Pancreas (tissue), 10 donors: ENCODE measurements at places on chromosomes 1 and 21. TPM values are rescaled to one million over a fixed set of nuclear protein-coding genes. Genes with fewer than 3 reads are reported as not detected.

PACC1 gene
- 3.3 TPM for total RNA-seq

SHE gene
- total RNA-seq = 1.8 TPM

CYP4A22 gene
- not detected for total RNA-seq

HSD3B2 gene
- not detected for total RNA-seq

AIRE gene
- total RNA-seq = not detected

PTPRF gene
- 168 TPM for total RNA-seq

ANKRD45 gene
- total RNA-seq = 0.26 TPM

TEDDM1 gene
- not detected for total RNA-seq

SRGAP2 gene
- 13.1 TPM for total RNA-seq

BGLAP gene
- 0.63 TPM for total RNA-seq

RNF223 gene
- 0.12 TPM for total RNA-seq

OR10Z1 gene
- total RNA-seq = not detected

EIF3I gene
- total RNA-seq = 93.0 TPM

SDC3 gene
- total RNA-seq = 6.6 TPM

FBLIM1 gene
- 31.8 TPM for total RNA-seq

OR2L2 gene
- total RNA-seq = not detected

DNA sequence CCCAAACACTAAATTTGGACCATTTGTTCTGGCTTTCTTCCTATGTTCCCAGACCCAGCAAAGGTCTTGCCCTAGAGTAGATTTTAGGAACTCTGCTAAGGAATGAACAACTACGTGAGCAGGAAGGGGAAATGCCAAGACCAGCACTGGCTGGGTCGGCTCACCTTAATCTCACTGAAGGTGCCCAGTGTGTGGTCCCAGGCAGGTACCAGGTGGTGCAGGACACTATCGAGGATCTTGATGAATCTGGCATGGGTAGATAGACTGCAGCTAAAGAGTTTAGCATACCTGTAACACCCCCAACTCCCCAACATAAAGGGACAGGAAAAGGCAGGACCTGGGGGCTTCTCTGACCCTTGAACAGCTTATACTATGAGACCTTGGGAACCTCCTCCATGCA is 3.0 kb downstream of the HECTD3 start:
- no peak for DNase-seq

DNA sequence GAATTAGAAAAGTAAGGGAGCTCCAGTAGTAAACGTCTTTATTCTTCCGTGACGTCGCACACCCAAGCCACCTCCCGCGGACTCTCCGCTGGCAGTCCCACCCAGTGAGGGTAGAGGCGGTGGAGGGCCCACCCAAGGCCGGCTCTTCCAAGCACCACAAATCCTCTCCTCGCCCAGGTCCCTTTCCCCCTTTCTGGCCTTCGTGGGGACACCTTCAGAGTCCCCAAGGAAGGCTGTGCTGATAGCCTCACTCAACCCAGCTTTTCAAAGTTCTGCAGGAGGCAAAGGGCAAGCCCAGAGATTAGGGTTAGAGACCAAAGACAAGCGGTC is 349 bp upstream of the GPN2 start:
- no peak for DNase-seq

- DNase-seq = no peak
Measured at GRCh38 chr1:174153825-174154107, 5.6 kb upstream of the RABGAP1L start.

DNA sequence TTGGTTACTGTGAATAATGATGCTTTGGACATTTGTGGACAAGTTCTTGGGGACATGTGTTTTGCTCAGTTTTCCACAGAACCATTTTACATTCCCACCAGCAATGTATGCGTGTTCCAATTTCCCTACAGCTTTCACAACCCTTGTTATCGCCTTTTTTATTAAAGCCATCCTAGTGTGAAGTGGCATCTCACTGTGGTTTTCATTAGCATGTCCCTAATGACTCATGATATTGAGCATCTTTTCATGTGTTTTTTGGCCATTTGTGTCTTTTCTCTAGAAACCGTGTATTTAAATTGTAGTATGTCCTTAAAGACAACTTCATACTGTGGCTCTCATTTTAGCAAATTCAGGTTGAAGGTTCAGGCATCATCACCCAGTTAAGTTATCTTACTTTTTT is 132.1 kb downstream of the TGFBR3 start:
- DNase-seq = no peak

DNA sequence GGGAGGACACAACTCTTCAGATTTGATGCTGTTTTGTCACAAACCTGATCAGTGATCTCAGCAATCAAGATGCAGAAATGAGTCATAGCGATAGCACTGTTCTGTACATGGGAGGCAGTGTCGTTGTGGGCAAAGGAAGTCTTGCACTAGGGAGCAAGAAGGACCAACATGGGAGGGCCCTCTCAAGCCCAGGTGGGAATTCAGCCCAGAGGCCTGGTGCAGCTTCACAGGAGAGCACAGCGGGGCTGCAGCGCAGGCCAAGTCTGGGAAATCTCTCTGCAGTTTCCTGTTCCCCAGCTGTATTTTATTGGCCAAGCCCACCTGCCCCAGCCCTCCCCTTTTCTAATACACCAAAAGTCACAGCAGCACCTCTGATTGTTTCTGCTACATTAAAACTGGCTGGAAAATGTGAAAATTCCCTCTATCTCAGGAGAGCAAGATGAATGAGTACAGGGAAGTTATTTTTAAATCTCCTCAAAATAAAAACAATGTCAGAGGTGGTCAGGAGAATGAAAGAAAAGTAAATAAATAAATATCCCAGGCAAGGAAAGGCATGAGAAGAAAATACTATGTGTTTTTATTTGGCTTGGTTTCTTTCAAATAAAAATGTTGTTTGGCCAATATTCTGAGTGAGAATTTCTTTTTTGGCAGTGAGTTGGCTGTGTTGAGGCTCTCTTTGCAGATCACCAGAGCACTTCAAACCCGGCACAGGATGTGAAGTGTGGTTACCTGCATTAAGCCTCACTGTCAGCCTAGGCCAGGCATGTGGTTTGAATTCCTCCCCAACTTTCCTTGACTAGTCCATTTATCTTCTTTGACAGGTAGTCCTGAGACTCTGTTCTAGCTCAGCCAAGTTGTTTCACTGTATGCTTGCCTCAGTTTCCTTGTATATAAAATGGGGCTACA is 422.1 kb downstream of the PLPP3 start:
- DNase-seq = no peak

- no peak for DNase-seq
Measured at GRCh38 chr1:154906621-154907081, 29.9 kb downstream of the PMVK start.

GRCh38 chr1:12053752-12054548 is 9.2 kb upstream of the TNFRSF8 start:
- no peak for DNase-seq

- no peak for DNase-seq
Measured at GRCh38 chr1:171984262-171984661, 143.0 kb downstream of the DNM3 start.

DNA sequence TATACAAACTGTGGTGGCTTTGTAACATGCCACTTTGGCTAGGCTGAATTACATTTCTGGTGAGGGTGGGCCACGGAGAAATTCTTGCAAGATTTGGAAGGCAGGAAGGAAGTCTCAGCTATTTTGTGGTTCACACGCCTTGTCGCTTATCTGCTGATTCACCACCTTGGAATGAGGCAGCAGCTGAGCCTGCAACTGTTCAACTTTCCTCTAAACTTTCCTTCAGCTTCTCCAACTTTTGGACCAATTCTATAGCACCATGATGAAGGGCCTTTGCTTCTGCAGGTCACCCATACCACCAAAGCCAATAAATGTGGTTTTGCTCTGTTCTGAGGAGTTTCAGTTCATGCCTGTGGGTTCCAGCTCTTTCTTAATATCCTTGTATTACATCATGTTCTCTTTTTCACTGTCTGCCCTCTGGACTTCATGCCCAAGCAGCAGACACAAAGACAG is 337.6 kb upstream of the SNX7 start:
- no peak for DNase-seq

DNA sequence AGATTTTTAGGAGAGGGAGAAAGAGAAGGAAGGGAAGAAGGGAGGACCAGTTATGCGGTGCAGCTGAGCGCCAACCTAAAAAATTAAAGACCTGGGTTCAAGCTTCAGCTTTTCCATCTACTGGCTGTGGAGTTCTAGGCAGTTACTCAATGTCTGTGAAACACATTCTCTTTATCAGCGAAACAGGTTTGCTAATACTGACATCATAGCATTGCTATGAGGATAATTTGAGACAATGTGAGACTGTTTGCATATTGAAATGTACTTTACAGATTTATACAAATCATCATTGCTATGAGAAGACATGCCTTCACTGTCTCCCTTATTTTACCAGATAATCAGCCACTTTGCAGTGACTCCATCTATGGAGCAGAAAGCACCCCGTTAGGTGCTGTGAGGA is 222.9 kb upstream of the SGIP1 start:
- no peak for DNase-seq

GRCh38 chr1:199665371-199665770 is 362.1 kb upstream of the NR5A2 start:
- DNase-seq = no peak

- no peak for DNase-seq
Measured at GRCh38 chr1:163307479-163308171, 14.1 kb upstream of the NUF2 start.

- DNase-seq = no peak
Measured at GRCh38 chr1:119871881-119872280, 24.4 kb downstream of the ADAM30 start.

DNA sequence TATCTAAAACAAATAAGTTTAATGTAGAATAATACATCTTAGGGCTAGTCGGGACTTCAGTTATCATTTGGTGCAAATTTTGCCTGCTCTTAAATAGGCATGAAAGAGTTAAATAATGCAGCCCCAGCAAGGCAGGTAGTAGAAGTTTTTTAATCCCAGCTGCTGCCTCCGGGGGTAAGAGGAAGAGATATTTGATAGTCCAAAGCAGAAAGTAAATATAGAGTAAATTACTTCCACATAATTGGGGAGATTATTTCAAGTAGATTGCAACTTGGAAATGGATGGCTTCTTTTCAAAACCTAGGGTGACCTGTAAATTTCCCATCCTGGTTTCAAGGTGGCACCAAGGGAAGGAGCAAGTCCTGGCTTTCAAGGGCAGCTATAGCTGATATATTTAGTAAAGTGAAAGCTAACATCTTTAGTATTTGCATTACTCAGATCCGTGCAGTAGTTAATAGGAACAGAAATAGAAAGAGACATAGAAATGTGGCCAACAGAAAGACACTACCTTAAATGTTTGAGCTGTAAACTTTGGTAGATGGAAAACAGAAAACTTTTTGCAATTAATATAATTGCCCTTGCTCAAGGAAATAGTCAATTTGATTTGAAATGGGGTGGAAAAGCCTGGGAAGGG is 109.1 kb downstream of the LMO4 start:
- no peak for DNase-seq

GRCh38 chr1:115678141-115678540 is 36.4 kb downstream of the VANGL1 start:
- no peak for DNase-seq

- DNase-seq = no peak
Measured at GRCh38 chr21:35020902-35021301, 28.2 kb downstream of the RUNX1 start.

GRCh38 chr1:182599339-182599738 is 4.8 kb downstream of the RGS16 start:
- DNase-seq = no peak

DNA sequence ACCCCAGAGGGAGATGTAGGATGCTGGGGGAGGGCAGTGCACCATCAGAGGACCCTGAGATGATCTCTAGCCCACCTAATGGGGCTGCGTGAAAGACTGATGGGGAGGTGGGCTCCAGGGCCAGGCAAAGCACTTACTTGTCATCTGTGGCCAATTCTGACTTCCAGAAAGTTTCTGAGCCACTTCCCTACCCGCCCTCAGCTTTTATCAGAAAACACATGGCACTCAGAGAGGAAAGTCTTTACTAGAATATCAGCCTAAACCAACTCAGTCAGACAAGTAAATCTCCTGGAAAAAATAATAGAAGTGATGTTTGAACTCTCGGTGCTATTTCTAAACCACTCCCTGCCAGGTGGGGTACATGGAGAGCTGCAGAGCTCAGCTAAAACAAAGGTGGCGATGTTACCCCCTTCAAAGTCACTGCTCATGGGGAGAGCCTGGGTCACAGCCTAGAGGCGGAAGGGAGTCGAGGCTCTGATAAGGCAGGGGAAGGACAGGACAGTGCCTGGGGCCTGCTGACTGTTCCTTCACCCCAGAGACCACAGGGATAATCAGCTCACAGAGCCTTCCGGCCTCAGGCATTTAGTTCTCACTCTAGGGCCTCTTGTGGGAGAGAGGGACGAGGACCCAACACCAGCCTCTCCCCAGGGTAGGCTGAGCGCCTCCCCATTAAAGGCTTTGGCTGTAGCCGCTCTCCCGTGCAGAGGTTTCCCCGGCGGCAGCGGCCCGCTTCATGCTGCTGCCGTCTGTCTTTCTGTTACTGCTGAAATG is 14.2 kb downstream of the SMIM12 start:
- DNase-seq = no peak

- DNase-seq = no peak
Measured at GRCh38 chr1:234934611-234935033, 194.0 kb downstream of the TOMM20 start.

DNA sequence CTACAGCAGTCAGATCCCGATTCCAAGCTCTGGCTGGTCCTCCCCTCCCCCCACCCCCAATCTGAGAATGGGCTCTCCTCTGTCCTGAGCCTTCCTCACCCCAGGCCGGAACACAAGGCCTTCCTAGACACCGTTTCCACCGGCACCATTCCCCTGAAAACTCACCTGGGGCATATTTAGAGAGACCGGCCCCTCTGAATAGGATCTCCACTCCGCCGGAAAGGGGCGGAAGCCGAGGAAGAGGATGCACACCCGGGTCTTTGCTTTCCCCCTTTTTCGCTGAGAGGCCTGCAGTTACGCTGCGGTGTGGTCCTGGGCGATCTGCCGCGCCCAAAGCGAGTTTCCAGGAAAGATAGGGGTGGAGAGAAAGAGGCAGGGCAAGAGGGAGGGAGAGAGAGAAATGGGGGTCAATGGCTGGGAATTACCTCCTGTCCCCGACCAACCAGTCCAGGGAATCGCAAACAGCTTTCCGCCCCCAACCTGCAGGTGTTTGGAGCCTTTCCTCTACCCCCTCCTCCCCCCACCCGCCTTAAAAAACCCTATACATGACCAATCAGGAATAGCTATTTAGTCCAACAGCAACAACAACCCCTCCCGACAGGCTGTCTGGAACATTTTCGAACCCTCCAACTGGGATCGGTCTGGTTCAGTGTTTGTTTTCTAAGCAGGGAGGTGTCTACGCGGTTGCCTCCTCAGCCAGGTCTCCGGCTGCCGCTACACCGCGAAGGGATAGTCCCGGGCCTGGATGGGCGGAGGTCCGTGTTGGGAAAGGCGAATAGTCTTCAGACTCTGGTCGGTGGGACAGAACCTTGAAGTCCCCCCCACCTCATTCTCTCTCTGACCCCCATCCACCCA is 2.8 kb downstream of the TAL1 start:
- no peak for DNase-seq
